ENCODE measurements at places on chromosomes 13 and 19.

GRCh38 chr13:43132911-43133310, 109.5 kb downstream of the DNAJC15 start:
- no peak for DNase-seq

DNA sequence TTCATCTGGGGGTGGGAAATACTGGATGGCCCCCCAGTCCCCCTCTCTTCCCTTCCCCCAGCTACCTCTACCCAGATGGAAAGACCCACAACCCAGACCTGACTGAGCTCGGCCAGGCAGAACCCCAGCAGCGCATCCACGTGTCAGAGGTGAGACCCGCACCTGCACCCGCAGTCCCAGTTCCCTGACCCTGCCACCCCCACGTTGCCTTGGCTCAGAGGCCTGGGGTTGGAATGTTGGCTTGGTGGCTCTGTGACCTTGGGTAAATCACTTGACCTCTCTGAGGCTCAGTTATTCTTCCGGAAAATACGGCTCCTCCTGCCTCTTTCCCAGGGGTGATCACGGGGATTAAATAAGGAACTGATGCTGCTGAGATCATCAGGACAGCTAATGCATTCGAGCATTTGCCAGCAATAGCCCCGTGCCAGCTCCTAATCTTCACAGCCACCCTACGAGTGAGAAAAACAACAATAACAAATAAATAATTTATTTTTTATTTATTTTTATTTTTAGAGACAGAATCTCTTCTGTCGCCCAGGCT, 12.3 kb downstream of the CBLC start:
- DNase-seq = no peak

DNA sequence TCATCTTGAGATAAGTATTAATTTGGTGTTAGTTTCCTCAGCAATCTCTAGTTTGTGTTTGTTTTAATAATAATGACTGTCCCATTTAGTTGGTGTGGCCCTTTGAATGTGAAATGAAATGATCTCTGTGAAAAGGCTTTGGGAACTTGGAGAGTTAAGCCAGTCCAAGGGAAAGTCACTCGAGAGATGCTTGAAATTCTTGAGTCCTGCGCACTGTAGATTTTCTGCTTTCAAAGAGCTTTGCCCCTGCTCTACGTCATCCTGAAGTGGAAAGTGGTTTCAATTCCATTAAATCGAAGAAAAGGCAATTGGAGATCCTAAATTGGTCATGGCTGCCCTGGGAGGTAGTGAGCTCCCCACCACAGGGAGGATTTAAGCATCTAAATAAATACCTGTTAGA, 403.8 kb downstream of the ZNF536 start:
- no peak for DNase-seq

GRCh38 chr19:39436350-39436716, 584 bp upstream of the RPS16 start:
- no peak for DNase-seq

- no peak for DNase-seq
Observed at GRCh38 chr13:99308471-99309087, 1.4 kb upstream of the GPR183 start.

DNA sequence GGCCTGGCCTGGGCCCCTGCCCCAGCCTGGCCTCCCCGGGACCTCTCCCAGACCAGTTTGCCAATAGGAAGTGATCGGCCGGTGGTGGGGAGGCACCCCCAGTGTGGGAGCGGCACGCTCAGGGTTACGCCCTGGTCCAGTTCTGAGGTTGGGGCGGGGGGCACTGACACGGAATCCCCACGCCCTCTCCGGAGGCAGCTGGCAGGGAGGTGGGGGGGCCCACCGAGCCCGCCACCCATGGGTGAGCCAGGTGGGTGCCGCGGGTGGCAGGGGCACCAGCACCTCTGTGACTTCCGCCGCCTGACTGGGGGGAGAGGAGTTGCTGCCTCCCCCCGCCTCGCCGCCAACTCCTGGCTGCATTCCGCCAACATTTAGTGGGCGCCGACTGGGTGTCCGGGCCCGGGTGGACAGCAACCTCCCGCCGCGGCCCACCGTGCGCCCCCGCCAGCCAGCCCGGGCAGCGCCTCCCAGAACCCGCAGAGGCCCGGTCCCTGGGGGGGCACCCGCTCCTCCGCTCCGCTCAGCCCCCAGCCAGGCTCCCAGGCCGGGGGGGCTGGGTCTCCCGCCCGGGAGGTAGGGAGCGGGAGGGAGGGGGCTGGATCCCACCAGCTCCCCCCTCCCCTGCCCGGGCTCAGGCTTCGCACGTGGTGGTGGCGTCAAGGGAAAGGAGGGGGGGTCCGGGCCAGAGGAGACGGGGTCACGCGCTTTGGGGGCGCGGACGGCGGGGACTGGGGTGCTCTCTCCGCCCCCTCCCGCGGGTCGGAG, 2.0 kb downstream of the ZBTB7A start:
- DNase-seq = no peak

DNA sequence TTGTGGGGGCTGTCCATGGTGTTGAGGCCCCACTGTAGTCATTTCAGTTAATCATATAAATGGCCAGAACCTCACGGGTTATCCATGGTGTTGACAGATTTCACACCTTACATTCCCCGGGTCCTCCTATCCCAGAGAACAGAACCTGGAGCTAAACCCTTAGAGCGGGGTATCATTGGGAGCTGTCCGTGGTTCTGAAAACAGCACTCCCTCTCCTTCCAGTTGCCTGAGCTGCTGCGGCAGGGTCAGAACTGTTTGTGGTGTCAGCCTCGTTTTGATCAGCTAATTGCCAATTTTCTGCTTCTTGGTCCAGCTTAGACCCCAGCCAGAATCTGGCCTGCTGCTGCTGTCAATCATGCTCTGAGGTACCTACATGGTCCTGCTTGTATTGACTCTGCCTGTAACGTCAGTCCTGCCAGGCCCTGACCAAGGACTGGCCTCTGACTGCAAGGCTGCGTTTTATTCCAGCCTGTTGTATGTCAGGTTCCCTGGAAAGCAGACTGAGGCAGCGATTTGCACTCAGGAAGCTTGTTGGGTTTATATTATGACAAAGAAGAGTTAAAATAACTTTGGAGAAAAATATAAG, 55.8 kb upstream of the KCTD15 start:
- no peak for DNase-seq

- no peak for DNase-seq
Observed at GRCh38 chr13:93338906-93339305, 112.3 kb downstream of the GPC6 start.

DNA sequence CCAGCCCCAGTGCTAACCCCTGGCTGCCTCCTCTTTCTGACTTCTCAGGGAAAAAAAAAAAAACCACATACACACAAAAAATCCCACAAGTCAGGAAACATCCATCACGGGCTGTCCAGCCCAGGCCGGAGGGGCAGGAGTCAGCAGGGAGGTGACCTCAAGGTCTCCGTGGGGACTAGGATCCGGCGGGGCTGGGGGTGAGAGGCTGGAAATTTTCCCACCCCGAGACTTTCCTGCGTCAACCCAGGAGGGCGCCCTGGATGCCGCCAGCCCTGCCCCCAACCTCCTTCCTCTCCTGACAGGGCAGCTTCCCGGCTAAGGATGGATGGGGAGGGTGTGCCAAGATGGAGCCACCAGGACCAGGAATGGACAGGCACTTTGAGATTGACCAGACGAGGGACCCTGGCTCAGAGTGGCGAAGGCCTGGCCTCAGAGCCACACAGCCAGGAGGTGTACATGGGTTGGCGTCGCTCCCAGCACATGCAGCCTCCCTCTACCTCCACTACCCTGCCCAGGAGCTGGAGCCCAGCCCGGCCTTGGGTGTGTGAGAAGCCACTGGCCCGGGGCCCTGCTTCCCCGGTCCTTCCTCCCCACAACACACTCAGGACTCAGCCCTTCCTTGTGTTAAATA, 33.3 kb downstream of the BLOC1S3 start:
- no peak for DNase-seq

DNA sequence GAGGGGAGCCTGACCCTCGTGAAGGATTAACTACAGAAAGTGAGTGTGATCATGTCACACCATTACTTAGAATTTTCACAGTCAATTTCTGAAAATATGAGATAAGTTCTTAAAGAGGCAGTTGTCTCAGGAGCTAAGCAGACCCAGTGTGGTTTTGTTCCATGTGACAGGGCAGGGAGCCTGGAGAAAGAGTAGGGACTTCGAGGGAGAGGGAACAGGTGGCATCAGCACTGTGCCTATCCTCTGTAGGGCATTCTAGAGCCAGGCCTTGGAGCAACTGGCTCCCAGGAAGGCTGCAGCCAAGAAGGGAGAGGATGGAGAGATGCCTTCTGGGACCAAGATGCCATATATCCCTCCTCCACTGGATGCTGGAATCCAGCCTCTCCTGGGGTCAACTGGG, 183.0 kb downstream of the TSHZ3 start:
- no peak for DNase-seq

DNA sequence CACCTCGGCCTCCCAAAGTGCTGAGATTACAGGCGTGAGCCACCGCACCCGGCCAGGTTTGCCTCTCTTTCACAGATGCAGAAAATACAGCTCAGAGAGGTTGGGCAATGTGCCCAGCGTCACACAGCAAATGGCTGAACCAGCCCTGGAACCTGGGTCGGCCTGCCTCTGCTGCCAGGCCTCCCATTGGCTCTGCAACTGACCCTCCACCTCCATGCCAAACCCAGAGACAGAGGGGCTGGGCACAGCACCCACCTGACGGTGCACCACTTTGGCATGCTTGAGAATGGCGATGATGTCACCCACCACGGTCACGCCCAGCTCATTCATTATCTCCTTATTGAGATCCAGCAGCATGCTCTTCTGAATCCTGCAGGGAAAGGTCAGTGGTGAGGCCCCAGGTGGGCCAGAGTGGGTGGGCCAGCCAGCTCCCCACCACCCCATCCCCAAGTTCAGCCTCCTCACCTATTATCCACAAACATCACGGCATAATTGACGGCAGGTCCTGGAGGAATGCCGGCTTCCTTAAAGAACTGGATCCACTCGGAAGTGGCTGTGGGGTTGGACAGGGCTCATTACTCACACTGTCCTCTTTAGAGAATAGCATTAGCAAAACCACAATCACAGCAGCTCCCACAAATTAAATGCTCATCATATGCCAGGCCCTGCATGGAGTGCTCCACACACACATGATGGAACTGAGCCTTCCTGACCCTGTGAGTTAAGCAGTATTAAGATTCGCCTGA, 12.2 kb downstream of the C19orf47 start:
- no peak for DNase-seq

DNA sequence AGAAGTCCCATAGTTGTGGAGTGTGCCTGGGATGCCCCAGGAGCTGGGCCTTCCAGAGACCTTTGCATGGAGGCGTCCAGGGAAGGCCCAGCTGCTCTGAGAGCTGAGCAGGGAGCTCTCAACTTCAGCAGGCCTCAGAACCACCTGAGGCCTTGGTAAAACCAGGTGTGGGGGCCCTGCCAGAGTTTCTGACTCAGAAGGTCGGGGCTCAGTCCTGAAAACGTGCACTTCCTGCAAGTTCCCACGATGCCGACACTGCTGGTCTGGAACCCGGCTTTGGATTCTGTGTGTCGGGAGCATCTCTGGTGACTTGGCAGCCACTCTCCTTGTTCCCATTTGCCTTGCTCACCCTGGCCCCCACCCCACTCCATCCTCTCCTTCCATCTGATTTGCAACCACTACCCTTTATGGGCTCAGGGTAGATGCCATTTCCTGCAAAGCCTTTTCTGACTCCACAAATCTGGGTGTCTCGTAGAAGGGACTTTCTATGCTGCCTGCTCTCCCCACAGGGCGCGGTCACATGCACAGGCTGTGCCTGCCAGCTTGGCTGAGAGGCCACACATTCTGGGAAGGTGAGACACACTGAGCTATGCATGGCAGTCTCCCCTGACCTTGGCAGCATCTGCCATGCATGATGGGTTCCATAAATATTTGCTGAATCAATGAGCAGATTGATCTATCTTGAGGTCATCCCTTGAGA, 244.7 kb downstream of the COL4A1 start:
- DNase-seq = no peak

DNA sequence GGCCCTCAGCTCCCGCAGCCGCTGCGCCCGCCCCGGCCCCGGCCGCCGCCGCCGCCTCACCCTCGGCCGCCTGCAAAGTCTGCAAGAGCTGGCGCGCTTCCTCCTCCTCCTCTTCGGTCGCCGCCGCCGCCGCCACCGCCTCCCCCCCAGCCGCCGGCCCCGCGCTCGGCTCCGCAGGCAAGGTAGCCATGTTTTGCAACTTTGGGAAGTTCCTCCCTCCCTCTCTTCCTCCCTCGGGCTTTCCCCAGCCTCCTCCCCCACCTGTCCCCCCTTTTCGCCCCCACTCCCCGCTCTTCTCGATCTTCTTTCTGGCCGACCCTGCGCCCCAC, 433 bp downstream of the SIX5 start:
- no peak for DNase-seq

- no peak for DNase-seq
Observed at GRCh38 chr19:43468354-43469159, 3.1 kb upstream of the LYPD3 start.

- DNase-seq = no peak
Observed at GRCh38 chr13:111877906-111878305, 189.0 kb upstream of the SOX1 start.

DNA sequence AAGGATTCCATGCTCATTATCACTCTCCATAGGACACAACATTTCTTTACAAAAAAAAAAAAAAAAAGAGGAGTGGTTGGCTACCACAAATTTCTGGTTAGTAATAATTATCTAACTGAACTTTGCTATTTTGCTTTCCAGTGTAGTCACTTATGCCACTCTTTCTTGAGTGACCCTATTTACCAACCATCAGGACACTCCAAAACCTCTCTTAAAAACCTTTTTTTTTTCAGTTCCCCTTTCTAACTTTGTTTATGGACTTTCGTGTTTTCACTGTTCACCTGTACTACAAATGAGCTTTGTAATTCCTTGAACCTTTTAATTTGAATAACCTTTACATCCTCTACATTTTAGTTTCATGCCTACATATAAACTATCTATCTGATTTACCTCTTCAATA, 686.5 kb upstream of the PCDH9 start:
- DNase-seq = no peak

- DNase-seq = no peak
Observed at GRCh38 chr13:67227131-67227983, 2.8 kb downstream of the PCDH9 start.

- no peak for DNase-seq
Observed at GRCh38 chr13:106156468-106156867, 379.0 kb downstream of the EFNB2 start.

GRCh38 chr13:39580881-39581575, 22.0 kb downstream of the LHFPL6 start:
- DNase-seq = no peak

DNA sequence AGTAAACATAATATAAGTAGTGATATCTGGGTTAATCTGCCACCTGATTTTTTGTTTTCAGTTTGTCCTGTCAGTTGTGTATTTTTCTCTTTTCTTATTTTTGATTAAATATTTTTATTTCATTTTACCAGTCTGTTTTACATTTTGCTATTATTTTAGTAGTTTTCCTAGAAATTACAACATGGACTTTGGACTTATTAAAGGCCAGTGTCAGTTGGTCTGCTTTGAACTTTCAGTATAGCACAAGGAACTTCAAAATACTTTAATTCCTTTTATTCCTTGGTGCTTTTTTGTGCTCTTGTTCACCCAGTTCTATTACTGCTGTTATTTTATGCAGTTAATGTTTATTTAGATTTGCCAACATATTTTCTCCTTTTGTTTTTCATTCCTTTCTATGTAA, 149.6 kb downstream of the PDS5B start:
- DNase-seq = no peak

DNA sequence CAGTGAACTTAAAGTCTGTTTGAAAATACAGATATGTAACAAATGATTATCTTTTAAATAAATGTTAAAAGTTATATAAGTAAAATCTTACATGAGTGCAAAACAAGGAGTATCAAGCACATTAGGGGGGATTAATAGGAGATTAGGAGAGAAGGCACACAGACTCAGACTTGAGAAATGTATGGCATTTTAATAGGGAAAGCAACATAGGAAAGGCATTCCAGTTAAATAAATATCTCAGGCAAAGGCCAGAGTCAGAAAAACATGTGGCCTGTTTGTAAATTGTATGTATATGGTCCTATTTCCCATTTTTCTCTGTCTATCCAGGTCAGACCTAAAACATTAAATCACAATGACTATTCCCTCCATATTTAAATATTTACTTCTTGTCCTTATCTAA, 462.7 kb downstream of the GPC6 start:
- no peak for DNase-seq

All from stimulated activated CD8-positive, alpha-beta memory T cell treated with anti-CD3 and anti-CD28 coated beads, Interleukin-7, amount 100 ng/mL, for 24 hours (primary cell).